A673 (cell line): ENCODE measurements at places on chromosomes 7 and 10. TPM values are rescaled to one million over a fixed set of nuclear protein-coding genes. Genes with fewer than 3 reads are reported as not detected.

Gene KNDC1
- total RNA-seq, result not detected in 2 replicates

Gene SLC13A4
- total RNA-seq, result not detected in 2 replicates

Gene FRG2B
- 0.85 TPM in 1 of 2 replicates, not detected in the other for total RNA-seq

Gene BAIAP2L1
- 0.77 and 0.92 TPM in 2 replicates for total RNA-seq

Gene VWA2
- not detected in 2 replicates for total RNA-seq

Gene SKIDA1
- 4.4 and 4.9 TPM in 2 replicates for total RNA-seq

Gene GRID2IP
- 0.13 TPM in 1 of 2 replicates, not detected in the other for total RNA-seq

Gene CPA2
- total RNA-seq, result 0.26 and 0.43 TPM in 2 replicates

Gene ADRA2A
- not detected in 2 replicates for total RNA-seq

Gene GJD4
- total RNA-seq, result not detected in 2 replicates

Gene FEZF1
- total RNA-seq, result 85.9 and 114 TPM in 2 replicates

Gene BLNK
- not detected in 2 replicates for total RNA-seq

Gene BMPER
- 6.7 and 8.2 TPM in 2 replicates for total RNA-seq

Gene TMEM213
- total RNA-seq, result not detected in 2 replicates

Gene CHST3
- total RNA-seq, result 8.7 and 10.0 TPM in 2 replicates

Gene FBH1
- 84.0 and 87.5 TPM in 2 replicates for total RNA-seq

Gene PLXDC2
- total RNA-seq, result 69.6 and 74.8 TPM in 2 replicates
